ENCODE measurements at places on chromosomes 12 and 14.

DNA sequence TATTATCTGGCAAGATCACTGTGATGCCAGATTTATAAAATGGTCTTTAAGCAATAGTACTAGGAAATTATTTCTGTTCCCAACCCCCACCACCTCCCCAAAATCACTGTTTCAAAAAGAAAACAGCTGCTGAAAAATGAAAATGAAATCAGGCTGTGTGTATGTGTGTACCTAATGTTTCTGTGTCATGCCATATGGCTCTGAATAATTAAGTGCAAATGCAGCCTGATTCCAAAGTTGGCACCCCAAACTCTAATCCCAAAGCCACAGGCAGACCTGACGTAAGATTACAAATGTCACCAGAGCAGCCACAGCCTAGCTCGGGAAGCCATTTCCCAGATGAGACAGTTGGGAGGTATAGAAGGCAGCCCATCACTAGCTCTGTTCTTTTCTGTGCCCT is 175.5 kb downstream of the MED13L start:
- DNase-seq, result no peak

DNA sequence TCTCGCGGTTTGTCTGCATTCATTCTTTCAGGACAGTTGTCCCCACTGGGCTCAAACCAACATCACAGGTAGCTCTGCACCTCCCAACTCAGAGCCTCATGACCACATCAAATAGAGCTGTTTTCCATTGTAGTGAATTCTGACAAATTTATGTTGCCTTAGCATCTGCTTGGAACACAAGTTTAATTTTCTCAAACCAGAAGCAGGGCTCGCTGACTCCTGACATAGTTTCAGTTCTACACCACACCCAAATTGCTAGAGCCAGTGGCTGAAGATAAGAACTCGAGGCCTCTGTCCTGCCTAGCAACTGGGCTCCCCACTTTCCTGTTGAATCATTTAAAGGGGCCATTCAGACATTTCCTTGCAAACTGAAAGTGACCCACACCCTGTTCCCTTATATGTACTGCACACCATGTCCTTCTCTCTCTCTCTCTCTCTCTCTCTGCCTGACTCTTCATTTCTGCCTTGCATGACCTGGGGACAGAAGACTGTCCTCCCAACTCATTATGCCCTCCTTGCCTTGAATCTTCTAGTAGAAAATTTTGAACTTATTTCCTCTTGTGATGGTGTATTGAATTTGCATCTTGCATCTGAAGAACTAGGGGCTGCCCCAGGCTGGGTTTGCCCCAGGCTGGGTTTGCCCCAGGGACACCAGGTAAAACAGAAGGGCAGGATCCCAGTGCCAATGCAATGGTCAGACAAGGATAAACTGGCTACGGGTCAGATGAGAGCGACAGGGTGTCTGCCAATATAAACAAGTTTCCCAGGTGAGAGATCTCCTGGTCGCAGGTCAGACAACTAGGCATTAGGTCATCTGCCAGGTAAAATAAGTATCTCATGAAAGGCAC is 9.7 kb upstream of the WSCD2 start:
- DNase-seq, result no peak

- no peak for DNase-seq
These were observed 72.2 kb downstream of the EP400 start for GRCh38 chr12:132021965-132022364.

GRCh38 chr14:93744876-93745275 is 43.4 kb downstream of the PRIMA1 start:
- no peak for DNase-seq

- DNase-seq, result no peak
These were observed 1097.4 kb upstream of the TMEM132C start for GRCh38 chr12:127169321-127170181.

GRCh38 chr14:90654831-90655276 is 161.4 kb downstream of the TTC7B start:
- DNase-seq, result no peak

DNA sequence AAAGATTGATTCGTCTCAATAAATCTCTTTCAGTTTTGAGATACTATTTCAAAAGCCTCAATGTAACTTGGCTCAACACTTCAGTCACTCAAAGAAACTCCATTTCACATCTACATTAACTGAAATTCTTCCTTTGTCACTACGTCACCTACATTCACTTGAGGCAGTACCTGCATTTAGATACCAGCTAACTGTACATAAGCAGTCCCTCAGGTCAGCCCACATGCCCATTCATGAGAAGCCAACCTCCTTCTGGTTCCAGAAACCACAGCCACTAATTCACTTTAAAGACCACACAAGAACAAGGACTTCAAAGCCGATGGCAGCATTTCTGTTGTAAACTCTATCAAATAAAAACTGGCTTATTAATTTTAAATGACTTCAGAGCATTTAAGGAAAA is 43.0 kb downstream of the SETD3 start:
- DNase-seq, result no peak

- no peak for DNase-seq
These were observed 587.7 kb downstream of the RPL10L start for GRCh38 chr14:46063872-46064271.

- DNase-seq, result no peak
These were observed 788 bp downstream of the ENO2 start for GRCh38 chr12:6914947-6915788.

DNA sequence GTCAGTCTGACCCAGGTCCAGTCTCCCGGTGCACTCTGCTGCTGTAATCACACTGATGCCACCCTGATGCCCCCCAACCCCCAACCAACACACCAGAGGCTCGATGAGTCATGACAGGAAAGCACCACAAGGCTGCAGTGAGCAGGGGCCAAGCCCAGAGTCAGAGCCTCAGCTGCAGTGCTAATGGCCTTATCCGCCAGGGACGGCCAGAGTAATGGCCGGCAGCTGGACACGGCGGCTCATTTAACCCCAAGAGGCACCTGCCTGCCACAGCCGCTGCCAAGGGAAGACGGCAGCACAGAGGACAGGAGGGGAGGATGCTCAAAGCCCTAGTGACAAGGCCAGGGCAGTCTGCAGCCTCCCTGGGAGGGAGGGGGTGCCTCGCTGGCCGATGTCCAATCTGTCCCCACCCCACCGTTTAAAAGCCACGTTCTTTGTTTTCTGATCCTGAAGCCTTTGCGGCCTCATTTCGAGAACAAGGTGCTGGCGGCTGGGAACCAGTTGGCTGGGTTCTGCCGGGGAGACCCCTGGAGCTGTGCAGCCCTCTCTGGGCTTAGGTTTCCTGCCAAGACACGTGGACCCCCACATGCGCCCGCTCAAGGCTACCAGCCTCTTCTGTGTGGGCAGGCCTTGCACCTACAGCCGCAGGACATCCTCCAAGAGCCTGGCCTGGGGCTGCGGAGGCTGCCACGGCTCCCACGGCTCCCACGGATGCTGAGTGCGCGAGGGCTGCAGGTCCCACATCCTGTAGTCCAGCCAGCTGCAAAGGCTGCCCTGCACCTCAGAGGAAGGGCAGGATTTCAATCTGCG is 13.1 kb downstream of the CCDC85C start:
- DNase-seq, result no peak

GRCh38 chr12:32754111-32754510 is 1.6 kb downstream of the YARS2 start:
- DNase-seq, result no peak

DNA sequence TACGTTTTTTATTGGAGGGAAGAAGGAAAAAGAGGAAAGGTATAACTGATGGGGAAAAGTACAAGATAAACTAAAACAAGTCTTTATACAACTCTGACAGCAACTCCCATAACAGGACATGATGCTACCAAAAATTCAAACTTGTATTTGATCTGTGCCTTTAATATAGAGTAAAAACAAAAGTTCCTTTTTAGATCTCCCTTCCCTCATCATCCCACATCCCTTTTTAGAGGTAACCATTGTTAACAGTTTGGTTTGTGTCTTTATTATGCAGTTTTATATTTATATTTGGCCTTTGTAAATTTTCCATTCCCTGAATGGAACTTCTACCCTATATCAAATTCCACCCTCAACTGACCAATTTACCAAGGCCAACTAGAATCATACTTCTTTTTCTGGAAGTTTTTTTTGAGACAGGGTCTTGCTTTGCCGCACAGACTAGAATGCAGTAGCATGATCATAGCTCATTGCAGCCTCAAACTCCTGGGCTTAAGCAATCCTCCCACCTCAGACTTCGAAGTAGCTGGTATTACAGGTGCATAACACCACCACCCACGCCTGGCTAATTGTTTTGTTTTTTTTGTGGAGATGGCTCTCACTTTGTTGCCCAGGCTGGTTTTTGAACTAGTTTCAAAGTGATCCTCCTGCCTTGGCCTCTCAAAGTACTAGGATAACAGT is 36.9 kb downstream of the RAB21 start:
- DNase-seq, result no peak

GRCh38 chr12:39722504-39722903 is 102.9 kb upstream of the ABCD2 start:
- no peak for DNase-seq

- DNase-seq, result no peak
These were observed 35.6 kb downstream of the KRT76 start for GRCh38 chr12:52741375-52742195.

DNA sequence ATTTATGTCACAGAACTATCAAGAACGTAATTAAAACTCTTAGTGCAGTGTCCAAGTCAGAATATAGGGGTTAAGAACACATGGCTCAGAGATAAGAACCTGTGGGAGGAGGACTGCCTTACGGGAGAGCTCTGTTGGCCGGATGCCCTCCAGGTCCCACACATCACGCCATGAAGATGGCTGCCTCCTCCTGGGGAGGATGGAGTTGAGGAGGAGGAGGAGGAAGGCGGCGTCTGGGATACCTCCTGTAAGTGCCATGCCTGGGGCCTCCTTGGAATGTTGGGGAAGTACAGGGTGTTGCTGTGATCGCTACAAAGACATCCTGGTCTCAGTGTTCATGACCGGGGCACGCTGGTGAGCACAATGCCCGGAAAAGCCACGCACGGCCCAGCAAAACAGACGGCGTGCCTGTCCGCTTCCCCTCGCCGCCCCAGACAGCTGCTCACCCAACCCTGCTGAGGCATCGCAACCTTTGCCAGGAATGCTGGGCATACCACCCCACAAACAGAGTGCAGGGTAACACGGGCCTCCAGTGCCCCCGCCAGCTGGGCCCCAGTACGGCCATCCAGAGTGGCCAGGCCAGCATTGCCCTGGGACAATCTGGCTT is 28.7 kb upstream of the CD9 start:
- no peak for DNase-seq

DNA sequence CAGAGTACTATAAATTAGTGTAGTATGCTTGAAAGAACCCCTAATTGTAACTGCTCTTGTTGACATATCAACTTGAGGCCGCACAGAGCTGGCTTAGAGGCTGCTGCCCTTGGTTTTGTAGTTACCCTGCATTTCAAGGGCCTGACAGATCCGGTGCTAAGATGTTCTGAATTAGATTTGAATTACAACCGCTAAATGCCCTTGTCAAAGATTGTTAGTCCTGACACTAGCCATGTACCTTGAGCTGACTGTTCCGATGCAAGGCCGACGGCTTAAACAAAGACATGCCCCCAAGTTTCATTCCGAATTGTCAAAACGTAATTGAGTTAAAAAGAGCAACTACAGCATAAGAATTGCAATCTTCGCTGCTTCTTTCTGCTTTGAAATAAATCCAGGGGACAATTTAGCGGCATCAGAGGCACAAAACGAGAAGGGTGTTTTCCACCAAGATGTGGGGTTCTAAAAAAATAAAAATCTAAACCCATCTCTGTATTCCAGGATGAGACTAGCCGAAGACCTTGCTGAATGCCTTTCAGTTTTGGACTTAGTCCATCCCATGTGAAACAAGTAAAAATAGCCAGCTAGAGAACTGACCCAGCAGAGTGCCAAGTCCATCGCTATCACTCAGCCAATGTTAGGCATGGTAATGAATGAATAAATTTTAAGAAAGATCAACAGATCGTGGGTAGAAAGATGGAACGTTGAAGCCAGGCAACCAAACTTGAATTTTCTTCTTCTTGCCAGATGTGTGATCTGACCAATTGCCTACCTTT is 148.7 kb downstream of the DICER1 start:
- no peak for DNase-seq

GRCh38 chr14:75977582-75977943 is 4.2 kb downstream of the TGFB3 start:
- DNase-seq, result no peak

DNA sequence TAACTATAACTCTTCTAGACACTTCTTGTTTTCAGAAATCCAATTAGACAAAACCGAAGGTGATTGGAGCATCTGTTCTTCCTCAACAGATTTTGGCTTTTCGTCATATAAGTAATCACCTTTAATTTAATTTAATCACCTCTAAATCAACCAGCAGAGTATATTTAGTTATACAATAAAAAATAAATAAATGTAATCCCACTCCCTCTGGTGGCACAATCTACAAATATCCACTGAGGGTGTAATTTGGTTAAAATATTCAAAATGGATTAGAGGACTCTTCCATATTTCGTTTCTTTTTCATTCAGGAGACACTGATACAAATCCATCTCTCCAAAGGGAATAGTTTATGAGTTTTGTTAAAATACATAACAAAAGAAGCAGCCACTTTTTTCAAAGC is 18.3 kb upstream of the SLC35F4 start:
- no peak for DNase-seq

DNA sequence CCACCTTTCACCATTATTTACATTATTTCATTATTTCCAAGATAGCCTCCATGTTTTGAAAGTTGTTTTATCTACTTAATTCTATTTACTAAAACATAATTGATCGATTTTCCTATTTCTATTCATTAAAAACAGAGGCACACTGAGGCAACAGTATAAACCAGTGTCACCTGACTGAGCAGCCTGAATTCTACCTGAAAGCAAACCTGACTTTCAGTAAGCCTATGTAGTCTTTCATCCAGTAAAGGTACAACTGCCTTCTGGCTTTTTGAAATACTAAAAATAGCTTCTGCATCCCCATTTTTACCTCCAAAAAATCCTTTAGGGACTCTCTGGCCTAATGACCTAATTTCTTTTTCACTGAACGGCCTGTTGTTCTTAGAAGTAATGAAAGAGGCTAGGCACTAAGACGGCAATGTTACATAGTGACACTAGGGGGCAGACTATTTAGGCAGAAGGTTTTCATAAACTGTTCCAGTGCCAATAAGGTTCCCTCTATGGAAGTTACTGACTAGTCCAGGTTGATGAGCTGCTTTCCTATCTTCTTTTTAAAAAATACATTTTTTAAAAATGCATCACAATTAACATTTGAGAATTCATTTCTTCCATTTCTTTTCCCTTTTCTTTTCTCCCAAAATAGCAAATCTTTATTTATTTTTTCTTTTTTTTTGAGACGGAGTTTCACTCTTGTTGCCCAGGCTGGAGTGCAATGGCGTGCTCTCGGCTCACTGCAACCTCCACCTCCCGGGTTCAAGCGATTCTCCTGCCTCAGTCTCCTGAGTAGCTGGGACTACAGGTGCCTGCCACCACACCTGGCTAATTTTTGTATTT is 17.5 kb downstream of the ANAPC5 start:
- no peak for DNase-seq

GRCh38 chr12:16920451-16920850 is 314.5 kb upstream of the LMO3 start:
- no peak for DNase-seq
